ENCODE measurements at places on chromosomes 1 and 21.

- no peak for DNase-seq
Observed at GRCh38 chr1:10637834-10638558, 158.4 kb downstream of the CASZ1 start.

GRCh38 chr1:95312181-95312580 lies 78.2 kb downstream of the RWDD3 start:
- DNase-seq, result no peak

DNA sequence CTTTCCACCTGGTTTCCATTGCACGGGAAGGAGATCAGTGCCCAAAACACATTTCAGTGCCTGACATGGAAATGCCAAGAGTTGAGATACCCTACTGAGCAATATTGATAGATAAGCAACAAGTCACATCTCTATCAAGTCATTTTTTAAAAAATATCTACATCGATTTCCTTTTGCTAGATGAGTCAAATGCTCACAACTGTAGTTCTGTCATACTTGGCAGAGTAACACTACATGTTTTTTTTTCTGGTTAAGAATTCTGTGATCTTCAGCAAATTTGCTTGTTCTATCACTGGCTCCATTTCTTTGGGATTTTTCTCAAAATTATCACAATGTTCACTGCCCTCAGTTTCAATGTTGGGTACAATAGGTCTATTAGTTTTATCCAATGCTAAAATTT lies 145.4 kb downstream of the ZC3H11B start:
- DNase-seq, result no peak

DNA sequence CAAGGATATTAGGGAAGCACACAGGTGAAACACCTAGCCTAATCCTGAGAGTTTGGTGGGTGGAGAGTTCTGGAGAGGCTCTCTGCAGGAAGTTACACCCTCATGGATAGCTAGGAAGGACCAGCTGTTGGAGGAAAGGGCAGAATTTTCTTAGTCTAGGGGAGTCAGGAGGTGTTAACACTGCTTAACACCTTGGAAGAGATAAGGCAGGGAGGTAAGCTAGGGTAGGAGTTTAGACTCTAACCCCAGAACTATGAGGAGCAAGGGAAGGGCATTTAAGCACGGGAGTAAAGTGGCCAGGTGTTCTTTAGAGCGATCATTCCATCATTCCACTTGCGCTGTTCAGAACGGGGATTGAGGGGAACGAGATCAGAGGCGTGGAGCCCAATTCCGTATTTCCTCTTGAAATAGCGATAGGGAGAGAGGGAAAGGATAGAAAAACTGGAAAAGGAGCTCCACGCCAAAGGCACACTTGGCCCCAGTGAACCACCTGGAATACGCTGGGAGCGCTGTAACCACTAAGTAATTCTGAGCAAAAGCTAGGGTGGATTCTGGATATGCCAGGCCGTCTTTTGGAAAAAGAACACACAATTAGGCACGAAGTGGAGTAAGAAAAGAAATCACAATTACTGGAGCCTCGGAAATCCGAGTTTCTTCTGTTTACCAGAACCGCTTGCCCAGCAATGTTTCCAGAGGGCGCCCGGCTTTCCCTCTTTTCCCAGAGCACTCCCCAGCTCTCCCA lies 1.5 kb upstream of the GPR137B start:
- no peak for DNase-seq

DNA sequence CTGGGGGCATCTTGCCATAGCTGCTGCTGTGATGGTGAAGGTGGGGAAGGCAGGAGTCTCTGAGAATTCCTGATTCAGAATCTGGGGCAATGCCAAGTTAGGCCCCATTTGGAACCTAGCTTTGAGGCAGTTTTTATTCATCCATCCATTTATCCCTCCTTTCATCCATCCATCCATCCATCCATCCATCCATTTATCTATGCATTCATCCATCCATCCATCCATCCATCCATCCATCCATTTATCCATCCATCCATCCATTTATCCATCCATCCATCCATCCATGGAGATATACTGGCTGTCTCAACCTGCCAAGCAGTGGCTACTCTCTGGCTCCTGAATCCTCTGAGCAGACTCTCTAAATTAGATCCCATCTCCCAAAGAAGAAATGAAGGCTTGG lies 83.1 kb downstream of the PRDM16 start:
- DNase-seq, result no peak

DNA sequence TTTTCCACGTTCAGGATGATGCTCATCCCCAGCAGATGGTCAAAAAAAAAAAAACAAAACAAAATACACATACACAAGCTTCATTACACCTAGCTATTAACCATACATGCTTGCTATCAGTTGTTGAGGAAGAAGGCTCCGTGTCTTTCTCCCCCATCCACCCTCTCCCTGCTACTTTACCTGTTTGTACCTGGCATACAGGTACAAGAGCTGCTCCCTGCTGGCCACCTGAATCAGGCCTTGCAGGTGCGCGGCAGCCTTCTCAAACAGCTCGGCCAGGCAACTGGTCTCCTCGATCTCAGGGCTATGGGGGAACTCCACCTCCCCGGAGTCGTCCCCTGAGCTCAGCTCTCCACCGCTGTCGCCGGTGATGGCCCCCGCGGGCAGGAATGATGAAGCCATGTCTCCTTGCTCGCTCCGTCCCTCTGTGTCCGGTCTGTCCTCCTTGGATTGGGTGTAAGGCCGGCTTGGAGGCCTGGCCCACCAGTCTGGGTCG lies 464 bp downstream of the ACBD6 start:
- peak; percentile 50 for DNase-seq

GRCh38 chr1:245622332-245623014 lies 467.7 kb downstream of the KIF26B start:
- no peak for DNase-seq

- no peak for DNase-seq
Observed at GRCh38 chr1:76142771-76143540, 68.4 kb downstream of the ST6GALNAC3 start.

DNA sequence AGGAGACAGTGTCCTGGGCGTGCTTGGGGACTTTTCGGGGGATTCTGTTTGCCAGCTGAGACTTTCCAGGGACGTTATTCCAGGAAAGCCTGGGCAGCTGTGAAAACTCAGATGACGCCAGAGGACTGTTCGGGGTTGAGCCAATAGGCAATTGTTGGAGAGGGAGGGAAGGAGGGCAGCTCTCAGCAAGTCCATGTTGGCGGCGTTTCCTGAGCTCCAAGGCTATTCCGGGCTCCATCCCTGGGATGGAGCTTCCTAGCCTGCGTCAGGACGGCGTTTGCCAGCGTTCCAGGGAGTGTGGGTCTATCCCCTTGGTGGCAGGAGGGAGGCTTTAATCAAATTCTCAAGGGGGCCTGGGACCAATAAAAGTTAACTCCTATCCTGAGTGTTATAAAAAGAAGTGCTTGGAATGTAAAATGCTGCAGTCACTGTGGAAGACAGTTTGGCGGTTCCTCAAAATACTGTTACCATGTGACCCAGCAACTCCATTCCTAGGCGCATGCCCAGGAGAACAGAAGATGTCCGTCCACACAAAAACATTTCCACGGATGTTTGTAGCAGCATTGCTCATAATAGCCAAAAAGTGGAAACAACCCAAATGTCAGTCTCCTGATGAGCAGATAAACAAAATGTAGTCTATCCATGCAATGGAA lies 15.2 kb downstream of the SLC27A3 start:
- no peak for DNase-seq

GRCh38 chr1:3905953-3906671 lies 6.0 kb upstream of the C1orf174 start:
- DNase-seq, result no peak

DNA sequence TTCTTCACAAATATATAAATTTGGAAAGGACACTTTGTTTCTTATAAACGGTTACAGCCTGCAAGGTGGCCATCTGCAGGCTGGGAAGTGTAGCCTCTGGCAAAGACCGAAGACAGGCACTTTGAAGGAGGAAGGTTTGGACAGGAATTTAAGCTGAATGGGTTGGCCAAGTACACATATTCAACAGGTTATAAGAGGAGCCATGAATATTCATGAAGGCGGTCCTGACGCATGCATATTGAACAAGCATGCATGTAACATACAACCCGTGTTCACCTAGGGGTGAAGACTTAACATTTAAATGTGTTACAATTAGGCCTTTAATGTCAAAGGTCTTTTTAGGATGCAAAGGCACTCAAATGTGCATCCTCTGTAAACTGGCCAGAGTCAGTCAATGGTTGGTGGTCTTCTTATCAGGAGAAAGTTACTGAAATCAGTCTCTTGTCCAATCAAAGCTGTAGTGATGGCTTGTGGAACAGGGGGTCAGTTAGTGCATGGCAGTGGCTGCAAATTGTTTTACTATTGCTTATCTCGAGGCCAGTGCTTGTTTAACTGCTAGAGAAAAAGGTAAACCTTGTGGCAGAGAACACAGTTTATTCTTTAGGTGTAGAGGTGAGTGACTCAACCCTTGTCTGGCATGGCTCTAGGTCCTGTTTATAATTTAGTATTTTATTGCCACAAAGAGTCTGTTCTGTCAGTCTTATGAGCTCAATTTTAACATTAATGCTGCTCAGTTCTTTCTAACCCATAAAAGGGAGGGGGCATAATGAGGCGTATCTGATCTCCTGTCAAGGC lies 70.3 kb upstream of the F3 start:
- DNase-seq, result no peak

- no peak for DNase-seq
Observed at GRCh38 chr21:31616216-31616615, 43.3 kb upstream of the SOD1 start.

DNA sequence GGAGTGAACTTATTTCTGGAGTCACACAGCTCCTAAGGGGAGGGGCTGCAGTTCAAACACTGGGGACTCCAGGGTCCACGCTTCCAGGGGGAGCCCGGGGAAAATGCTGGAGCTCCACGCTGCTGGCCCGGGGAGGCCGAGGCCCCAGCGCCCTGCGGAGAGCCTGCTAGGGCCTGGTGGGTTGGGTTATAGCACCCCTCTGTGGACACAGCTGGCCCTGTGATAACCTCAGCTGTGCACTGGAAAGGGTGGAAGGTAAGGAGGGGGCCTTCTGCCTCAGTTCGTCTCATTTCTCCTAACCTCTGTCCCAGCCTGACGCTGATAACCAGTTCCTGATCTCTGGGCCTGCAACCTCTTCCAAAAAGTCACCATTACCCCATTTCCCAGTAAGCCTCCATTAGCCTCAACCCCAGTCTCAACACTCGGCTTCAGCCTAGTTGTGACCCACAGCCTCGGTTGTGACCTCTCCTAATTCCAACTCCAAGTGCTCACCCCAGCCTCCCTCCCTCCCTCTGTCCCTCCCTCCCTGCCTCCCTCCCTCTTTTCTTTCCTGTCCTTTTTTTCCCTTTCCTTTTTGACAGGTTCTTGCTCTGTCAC lies 7.1 kb downstream of the NBL1 start:
- DNase-seq, result no peak

GRCh38 chr1:236137285-236137852 lies 5.0 kb upstream of the GPR137B start:
- no peak for DNase-seq

GRCh38 chr1:45001011-45001481 lies 10.1 kb downstream of the HECTD3 start:
- DNase-seq, result no peak

GRCh38 chr21:45997205-45997494 lies 15.6 kb downstream of the COL6A1 start:
- no peak for DNase-seq

All from foreskin keratinocyte (primary cell).